ENCODE measurements at places on chromosomes 12 and 14. TPM values are rescaled to one million over a fixed set of nuclear protein-coding genes. Genes with fewer than 3 reads are reported as not detected.

GRCh38 chr12:124759841-124760503, 103.7 kb downstream of the SCARB1 start:
- H3K4me1 ChIP-seq = peaks cover 32% of the 10 kb centered on the region
- no peak overlapping the region for H3K27ac ChIP-seq
- DNase-seq = no peak
- no peak overlapping the region for H3K4me3 ChIP-seq

DNA sequence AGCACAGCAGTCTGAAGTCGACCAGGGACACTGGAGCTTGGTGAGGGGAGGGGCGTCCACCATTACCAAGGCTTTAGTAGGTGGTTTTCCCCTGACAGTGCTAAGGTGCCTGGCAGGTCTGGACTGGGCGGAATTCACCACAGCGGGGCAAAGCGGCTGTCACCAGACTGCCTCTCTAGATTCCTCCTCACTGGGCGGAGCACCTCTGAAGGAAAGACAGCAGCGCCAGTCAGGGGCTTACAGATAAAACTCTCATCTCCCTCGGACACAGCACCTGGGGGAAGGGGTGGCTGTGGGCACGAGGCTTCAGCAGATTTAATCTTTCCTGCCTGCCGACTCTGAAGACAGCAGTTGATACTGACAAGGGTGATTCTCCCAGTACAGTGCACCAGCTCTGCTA, 39.1 kb downstream of the DDHD1 start:
- no peak overlapping the region for H3K27ac ChIP-seq
- no peaks in the 10 kb centered on the region for H3K4me1 ChIP-seq
- H3K4me3 ChIP-seq = no peak overlapping the region
- H3K36me3 ChIP-seq = no peaks in the 10 kb centered on the region

GRCh38 chr12:57754411-57755193, at the start of gene MARCHF9:
Gene MARCHF9 (plus strand): TSS chr12:57755103. CDS start chr12:57755529, 426 bp downstream.
- DNase-seq = peak; percentile 64
- H3K27me3 ChIP-seq = peaks cover 21% of the 10 kb centered on the region
- peaks cover 5% of the 10 kb centered on the region for H3K36me3 ChIP-seq
- H3K4me3 ChIP-seq = peak within 1 kb of the TSS; percentile 88
- peak within 1 kb of the TSS; percentile 2 for H3K27ac ChIP-seq

GRCh38 chr12:66035288-66035966, 95.1 kb downstream of the LLPH start:
- H3K4me3 ChIP-seq = no peak overlapping the region
- no peaks in the 10 kb centered on the region for H3K27me3 ChIP-seq
- no peaks in the 10 kb centered on the region for H3K36me3 ChIP-seq
- H3K4me1 ChIP-seq = no peaks in the 10 kb centered on the region
- H3K27ac ChIP-seq = no peak overlapping the region

- H3K27ac ChIP-seq = no peak overlapping the region
Measured at GRCh38 chr12:61356485-61356884, 903.7 kb upstream of the USP15 start.

DNA sequence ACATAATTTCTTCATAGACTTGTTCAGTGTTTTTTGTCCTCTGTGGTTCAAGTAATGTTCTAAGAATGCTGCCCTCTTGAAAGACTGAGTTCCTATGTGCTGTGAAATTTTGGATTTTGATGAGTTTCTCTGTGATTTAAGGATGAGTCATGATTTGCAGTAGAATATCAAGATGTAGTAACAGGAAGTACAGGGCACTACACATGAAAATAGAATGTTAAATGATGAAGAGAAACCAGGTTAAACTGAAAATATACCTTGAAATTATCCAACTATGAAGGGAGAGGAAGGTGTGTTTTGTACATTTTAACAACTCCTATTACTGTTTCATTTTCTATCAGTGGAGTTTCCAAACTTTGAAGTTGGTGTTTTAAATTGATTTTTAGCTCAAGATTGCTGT, 4.8 kb downstream of the ELK3 start:
- peaks cover 7% of the 10 kb centered on the region for H3K27me3 ChIP-seq
- DNase-seq = no peak
- no peak overlapping the region for H3K4me3 ChIP-seq

DNA sequence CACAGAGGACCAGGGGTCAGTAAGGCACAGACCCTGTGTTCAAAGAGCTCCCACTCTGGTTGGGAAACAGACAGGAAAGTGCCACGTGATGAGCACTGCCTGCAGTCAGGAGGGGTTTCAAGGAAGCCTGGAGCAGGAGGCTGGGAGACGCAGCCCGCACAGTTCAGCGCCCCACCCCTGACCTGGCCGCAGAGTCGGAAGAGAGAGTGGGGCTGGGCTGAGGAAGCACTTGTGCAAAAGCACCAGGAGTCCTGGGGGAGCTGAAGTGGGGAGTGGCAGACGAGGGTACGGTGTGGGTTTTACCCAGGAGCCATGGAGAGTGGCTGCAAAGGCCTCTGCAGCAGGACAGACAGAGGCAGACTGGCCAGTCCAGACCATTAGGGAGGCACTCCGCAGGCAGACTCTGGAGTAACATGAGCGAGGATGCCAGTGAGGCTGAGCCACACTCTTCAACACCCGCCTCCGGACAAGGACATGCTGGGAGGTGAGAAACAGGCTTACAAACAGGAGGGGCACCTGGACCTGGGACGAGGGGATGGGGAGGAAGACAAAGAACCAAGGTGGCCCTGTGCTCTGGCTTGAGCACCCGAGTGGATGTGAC, 85.7 kb upstream of the GPR68 start:
- no peak overlapping the region for H3K27ac ChIP-seq
- H3K4me3 ChIP-seq = peak overlapping the region; percentile 13
- DNase-seq = no peak
- peaks cover 39% of the 10 kb centered on the region for H3K4me1 ChIP-seq
- H3K27me3 ChIP-seq = peaks cover 9% of the 10 kb centered on the region

DNA sequence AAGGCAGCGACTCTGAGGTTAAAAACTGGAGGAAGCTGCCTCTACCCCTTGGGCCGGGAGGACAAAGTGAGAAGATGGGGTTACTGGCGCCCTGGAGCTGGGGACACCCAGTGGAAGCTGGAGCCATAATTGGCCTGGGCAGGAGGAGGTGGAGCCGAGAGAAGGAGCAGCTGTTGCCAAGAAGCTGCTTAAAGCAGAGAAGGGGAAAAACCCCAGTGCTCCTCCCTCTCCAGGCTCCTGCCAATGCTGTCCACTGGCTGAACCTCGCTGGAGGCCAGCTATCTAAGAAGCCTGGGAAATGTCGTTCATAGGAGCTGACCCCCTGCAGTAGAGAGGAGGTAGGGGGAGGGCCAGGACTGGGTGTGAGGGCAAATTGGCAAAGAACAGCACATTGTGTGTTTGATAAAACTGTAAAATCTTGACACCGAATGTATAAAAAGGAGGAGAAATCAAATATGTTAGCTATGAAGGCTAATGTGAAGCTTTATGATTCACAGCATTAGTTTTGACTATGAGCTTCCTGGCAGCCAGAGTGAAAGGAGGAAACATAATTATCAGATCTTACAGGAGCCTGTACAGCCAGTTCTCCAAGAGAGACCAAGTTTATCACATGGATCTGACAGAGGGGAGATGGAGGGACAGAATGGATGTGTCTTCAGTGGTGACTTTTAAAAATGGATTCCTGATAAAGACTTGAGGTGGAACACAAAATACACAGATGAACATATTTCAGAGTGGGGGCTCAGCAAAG, 9.5 kb downstream of the HHIPL1 start:
- no peak for DNase-seq
- no peak overlapping the region for H3K4me3 ChIP-seq
- peaks cover 11% of the 10 kb centered on the region for H3K27me3 ChIP-seq
- H3K4me1 ChIP-seq = no peaks in the 10 kb centered on the region
- H3K27ac ChIP-seq = no peak overlapping the region
- no peaks in the 10 kb centered on the region for H3K36me3 ChIP-seq

- peaks cover 20% of the 10 kb centered on the region for H3K27me3 ChIP-seq
- no peak overlapping the region for H3K4me3 ChIP-seq
- peaks cover 3% of the 10 kb centered on the region for H3K4me1 ChIP-seq
Measured at GRCh38 chr12:117359029-117359845, 2.2 kb downstream of the NOS1 start.

- no peaks in the 10 kb centered on the region for H3K4me1 ChIP-seq
- H3K4me3 ChIP-seq = no peak overlapping the region
- no peaks in the 10 kb centered on the region for H3K36me3 ChIP-seq
- H3K27ac ChIP-seq = no peak overlapping the region
Measured at GRCh38 chr12:24596768-24597388, 352.0 kb downstream of the BCAT1 start.

GRCh38 chr14:22657861-22658260, 13.7 kb upstream of the OR6J1 start:
- H3K4me1 ChIP-seq = no peaks in the 10 kb centered on the region
- H3K4me3 ChIP-seq = no peak overlapping the region
- no peak overlapping the region for H3K27ac ChIP-seq
- peaks cover 2% of the 10 kb centered on the region for H3K27me3 ChIP-seq

DNA sequence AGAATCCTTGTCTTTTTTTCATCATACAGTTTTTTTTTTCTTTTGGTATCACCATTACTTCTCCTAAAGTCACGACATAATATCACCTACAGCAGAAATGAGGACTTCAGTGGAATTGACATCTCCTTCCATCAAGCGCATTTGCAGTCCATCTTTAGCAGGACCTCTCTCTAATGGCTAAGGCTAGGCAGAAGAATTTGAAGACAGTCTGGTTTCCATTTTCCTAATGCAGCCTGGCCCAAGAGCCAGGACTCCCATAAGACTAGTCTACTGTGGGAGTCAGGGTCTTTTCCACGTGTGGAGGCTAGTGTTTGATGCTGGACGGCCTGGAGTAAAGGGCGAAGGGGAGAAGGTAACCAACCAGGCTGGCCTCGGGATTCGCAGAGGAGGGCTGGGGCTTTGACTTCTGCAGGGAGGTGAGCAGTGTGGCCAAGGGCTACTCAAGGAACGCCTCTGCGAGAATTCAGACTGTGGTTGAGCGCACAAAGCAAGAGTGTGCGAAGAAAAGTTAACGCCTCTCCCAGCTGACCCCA, 769 bp upstream of the ZNF740 start:
- peaks cover 19% of the 10 kb centered on the region for H3K4me1 ChIP-seq
- peaks cover 12% of the 10 kb centered on the region for H3K27me3 ChIP-seq
- H3K4me3 ChIP-seq = peak overlapping the region; percentile 93
- no peaks in the 10 kb centered on the region for H3K36me3 ChIP-seq
- DNase-seq = peak; percentile 42
- H3K27ac ChIP-seq = peak overlapping the region; percentile 96

- no peaks in the 10 kb centered on the region for H3K36me3 ChIP-seq
- H3K4me3 ChIP-seq = no peak overlapping the region
- no peak for DNase-seq
- H3K4me1 ChIP-seq = peaks cover 9% of the 10 kb centered on the region
- no peaks in the 10 kb centered on the region for H3K27me3 ChIP-seq
Measured at GRCh38 chr12:88552610-88553079, 27.6 kb downstream of the KITLG start.

DNA sequence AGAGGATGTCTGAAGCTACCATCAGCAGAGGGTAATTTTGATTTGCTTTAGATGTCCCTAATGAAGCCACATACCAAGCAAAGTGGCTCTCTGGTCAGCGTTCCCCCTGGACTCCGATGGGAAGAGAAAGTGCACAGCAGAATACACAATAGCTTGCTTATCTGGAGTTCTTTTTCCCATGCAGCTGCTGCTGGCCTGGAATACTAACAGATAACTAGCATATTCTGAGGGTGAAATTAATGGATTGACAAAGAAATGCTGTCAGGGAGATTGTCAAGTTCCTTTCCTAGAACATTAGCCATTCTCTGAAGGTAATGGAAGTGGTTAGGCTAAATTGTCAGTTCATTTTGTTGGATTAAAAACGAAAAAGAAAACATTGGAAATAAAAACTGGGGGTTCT, 391.3 kb downstream of the FLRT2 start:
- H3K27ac ChIP-seq = peak overlapping the region; percentile 70
- DNase-seq = no peak
- H3K4me1 ChIP-seq = peaks cover 3% of the 10 kb centered on the region
- H3K27me3 ChIP-seq = no peaks in the 10 kb centered on the region
- H3K4me3 ChIP-seq = no peak overlapping the region
- no peaks in the 10 kb centered on the region for H3K36me3 ChIP-seq

- no peaks in the 10 kb centered on the region for H3K36me3 ChIP-seq
- no peak overlapping the region for H3K27ac ChIP-seq
- DNase-seq = no peak
- no peak overlapping the region for H3K4me3 ChIP-seq
- peaks cover 1% of the 10 kb centered on the region for H3K4me1 ChIP-seq
Measured at GRCh38 chr12:124940143-124940392, 25.6 kb upstream of the UBC start.

DNA sequence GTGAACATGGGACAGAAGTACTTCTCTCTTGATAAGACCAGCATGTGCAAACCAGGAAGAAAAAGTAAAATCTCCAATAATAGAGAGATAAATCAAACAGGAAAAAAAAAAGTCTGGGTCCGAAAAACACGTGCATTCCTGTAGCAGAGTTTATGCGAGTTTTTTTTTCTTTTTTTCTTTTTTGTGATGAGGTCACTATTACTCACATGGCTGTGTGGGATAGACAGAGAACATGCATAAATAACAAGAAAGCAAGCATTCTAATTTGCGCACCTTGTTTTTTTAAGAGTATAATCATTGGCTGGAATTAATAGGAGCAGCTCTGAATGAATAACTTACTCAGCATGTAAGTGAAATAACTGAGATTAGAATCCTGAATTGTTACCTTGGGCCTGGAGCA, 91.9 kb upstream of the CPM start:
- no peak overlapping the region for H3K4me3 ChIP-seq
- H3K27me3 ChIP-seq = no peaks in the 10 kb centered on the region
- no peaks in the 10 kb centered on the region for H3K4me1 ChIP-seq
- no peaks in the 10 kb centered on the region for H3K36me3 ChIP-seq
- DNase-seq = no peak
- H3K27ac ChIP-seq = no peak overlapping the region

- no peak for DNase-seq
- no peak overlapping the region for H3K4me3 ChIP-seq
- H3K36me3 ChIP-seq = no peaks in the 10 kb centered on the region
- H3K4me1 ChIP-seq = no peaks in the 10 kb centered on the region
Measured at GRCh38 chr14:59363531-59364226, 101.5 kb downstream of the GPR135 start.

BDKRB2 gene
- 3.8 TPM for total RNA-seq

TMEM132D gene
- total RNA-seq = 16.5 TPM

RNASE9 gene
- not detected for total RNA-seq

GRIN2B gene
- total RNA-seq = 0.02 TPM

GALNT8 gene
- total RNA-seq = 25.3 TPM

SLCO1B1 gene
- total RNA-seq = not detected

SLC7A8 gene
- total RNA-seq = 7.9 TPM

HOXC11 gene
- total RNA-seq = not detected

PSME1 gene
- 35.7 TPM for total RNA-seq

SLC38A1 gene
- total RNA-seq = 232 TPM

Data from glutamatergic neuron (in vitro differentiated cells).